ENCODE measurements at places on chromosomes 7 and 10.

DNA sequence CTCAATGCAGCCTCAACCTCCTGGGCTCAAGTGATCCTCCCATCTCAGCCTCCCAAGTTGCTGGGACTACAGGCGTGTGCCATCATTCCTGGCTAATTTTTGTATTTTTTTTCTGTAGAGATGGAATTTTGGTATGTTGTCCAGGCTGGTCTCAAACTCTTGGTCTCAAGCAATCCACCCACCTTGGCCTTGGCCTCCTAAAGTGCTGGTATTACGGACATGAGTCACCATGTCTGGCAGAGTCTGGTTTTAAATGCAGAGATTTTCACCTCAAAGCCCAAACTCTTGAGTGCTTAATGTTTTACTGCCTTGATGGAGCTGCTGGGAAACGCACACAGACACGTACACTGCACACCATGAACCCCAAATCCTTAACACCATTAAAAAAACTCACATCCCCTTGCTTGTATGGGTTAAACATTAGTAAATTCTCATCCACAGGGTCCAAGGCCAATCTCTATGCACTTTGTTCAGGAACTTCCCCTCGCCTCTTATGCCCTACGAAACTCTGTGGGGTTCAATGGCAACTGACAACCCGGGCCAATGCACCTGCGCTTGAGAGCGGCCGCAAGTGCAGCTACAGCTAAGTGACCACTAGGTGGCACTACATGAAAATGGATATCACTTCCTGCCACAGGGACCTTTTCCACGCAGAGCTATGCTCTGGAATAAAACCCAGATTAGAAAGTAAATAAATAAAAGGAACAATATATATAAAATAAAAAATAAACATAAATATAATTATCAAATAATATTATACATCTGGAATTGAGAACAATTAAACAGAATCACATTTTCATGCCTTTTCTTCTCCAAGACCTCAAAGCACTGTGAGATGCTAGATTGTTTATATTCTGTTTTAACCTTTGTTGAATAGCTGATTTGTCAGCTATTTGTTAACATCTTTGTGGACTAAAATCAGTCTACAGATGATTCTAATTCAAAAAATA lies 66.9 kb upstream of the AFAP1L2 start:
- peak; percentile 83 for DNase-seq

DNA sequence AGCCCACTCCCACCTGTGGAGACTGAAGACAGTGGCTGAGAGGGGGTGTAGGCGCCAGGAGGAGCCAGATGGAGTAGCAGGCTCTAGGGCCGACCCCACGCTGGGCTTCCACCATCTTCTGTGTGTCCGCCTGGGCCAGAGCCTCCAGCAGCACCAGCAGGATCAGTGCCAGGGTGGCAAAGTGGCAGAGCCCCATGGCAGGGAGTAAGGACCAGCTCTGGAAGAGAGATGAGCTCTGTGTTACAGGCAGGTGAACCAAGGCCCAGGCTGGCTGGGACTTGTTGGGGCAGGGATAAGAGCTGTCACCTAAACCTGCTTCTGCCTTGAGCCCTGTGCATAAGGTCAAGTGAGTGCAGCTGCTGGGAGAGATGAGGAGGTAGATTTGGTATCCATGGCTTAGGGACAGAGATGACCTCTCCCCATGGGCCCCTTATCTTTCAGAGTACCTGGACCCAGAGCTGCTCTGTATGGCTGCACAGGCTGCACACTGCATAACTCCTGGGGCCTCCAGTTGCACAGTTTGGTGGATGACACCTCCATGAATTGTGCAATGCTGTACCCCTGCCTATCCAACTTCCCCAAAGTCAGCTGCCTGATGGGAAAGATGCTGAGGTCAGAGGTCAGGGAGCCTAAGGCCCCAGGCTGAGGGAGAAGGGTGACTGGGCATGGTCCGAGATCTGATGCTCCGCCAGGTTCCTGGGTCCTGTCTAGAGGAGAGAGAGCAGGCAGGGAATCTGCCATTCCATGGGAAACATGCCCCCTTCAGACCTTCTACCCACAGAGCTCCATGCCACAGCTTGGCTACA lies 7.4 kb upstream of the SAMD8 start:
- DNase-seq: no peak

GRCh38 chr7:111076205-111076604 lies 14.7 kb upstream of the LRRN3 start:
- DNase-seq: no peak

DNA sequence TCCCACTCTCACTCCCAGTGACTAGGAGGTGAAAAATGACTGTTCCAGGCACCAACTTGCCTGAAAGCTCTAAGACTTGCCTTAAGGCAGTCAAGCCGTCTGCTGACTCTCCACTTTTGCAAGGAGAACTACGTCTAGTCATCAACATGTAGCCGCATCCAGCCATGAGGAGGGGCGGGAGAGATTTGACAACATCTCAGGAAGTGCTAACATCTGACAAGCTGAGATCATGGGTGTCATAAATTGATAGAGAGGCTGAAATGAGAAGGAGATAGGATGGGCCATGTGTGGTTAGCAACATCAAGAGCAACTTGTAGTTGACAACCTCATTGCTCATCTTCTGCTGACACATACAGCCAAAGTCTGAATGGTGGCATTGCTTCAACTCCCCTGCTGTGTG lies 9.0 kb upstream of the TBXAS1 start:
- no peak for DNase-seq

- DNase-seq: no peak
Observed at GRCh38 chr7:83040484-83040883, 122.2 kb downstream of the PCLO start.

DNA sequence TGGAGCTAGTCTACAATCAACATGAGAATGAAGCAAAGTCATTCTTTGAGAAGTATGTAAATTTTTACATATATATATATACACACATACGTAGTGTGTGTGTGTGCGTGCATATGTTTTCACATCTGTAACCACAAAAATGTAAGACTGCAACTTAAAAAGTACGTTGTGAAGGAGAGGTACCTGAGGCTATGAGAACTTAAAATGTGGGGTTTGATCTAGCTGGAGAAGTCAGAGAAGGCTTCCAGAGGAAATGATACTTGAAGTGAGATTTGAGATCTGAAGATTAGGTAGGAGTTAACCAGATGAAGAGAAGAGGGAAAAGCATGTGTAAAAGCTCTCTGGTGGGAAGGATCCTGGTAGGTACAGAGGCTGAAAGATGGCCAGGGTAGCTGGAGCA lies 5.8 kb downstream of the TAF5 start:
- no peak for DNase-seq

DNA sequence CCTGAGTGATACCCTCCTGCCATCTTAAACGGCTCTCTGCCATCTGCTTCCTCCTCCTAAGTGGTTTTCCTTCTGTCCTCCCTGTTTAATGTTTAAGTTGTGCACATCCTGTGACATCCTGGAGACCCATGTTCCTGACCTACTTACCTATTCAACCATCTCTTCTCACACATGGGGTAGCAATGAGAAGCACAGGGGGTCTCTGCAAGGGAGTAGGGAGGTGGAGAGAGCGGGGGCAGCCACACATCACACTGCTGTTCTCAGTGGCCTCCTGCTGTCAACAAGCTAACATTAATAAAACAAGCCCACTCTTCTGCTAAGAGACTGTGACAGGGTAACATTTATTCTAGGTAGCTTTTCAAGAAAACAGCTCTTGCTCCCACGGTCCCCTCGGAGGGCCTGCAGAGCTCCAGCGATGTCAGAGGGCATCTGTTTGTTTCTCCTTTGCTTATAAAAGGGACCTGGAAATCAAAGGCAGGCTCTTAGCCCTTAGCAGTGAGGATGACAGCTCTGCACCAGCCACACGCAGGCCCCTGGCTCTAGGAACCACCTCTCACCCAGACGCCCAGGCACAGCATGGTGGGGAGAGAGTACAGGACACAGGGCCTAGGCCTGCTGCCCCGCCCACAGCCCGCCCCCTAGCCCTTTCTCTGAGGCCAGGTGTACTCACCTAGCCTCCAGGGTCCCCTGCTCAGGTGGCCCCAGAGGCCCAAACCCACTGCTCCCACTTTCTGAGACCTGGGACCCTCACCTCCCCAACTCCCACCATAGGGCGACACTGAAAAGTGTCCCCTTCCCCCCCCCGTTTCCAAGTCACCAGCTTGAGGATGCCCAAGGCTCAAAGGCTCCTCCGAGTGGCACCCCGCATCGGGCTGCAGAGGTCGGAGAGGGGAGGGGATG lies 943 bp upstream of the SLC18A2 start:
- DNase-seq: no peak

DNA sequence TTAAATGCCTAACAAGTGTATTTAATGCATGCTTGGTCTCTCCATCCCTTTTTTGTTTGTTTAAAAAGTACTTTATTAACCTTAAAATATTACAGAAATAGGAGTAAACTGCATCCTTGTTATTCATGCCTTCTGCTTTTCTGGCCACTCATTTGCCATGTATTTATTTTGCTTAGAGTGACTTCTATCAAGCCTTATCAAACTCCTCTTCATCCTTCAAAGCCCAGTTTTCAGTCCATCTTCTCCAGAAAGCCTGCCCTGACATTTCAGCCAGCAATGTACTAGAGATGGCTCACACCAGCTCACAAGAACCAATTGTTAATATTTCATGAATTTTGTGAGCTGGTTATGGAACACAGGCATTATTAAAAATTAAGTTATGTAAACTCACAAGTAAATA lies 82.8 kb downstream of the NHLRC2 start:
- no peak for DNase-seq

DNA sequence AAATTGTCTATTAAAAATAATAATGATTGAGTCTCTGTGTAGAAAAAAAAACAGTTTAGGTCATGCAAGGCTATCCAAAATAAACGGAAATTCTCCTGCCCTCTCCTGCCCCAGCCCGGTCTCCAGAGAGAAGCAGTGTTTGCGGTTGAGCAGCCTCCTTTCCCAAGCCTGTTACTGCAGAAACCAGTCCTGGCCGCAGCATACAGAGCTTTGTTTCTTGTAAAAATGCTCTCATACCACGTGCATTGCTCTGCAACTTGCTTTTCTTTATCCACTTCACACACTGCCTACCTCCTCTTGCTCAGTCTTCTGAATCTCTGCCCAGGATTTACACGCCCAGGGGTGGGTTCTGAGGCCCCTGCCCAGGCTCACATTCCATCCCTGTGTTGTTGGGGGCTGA lies 34.4 kb upstream of the CUL1 start:
- DNase-seq: no peak

DNA sequence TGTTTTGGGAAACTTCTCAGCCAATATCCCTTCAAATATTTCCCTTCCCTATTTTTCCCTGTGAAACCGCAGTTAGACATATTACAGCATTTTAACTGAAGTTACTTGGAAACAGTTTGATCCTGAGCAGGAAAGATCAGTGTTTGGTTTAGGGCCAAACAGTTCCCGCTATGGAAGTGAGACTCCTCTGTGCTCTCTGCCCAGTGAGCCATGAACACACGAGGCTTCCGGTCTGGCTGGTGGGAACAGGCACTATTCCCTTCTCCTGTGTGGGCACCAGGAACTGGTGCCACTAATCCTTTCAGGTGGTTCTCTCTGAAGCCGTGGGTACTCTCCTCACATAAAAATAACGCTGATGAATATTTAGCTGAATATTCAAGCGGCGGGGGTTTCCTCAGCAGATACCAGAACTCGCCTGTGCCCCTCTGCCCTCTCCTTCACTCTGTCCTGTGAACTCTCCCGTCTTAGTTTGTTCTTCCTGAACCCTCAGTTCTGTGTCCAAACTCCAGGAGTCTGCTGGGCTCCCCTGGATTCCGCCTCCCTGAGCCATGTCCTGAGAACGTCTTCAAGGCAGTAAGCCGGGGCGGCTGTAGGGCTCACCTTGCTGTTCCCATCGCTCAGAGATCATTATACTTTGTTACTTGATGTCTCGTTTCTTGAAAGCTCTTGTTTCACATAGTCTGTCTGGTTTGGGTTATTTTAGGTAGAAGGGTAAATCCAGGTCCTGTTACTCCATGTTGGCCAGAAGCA lies 25.7 kb downstream of the FOXL3 start:
- no peak for DNase-seq

Data from SJCRH30 (cell line).